Activated naive CD4-positive, alpha-beta T cell treated with anti-CD3 and anti-CD28 coated beads, Interleukin-2, amount 50 U/mL, for 72 hours (primary cell): ENCODE measurements at places on chromosomes 16 and 17.

DNA sequence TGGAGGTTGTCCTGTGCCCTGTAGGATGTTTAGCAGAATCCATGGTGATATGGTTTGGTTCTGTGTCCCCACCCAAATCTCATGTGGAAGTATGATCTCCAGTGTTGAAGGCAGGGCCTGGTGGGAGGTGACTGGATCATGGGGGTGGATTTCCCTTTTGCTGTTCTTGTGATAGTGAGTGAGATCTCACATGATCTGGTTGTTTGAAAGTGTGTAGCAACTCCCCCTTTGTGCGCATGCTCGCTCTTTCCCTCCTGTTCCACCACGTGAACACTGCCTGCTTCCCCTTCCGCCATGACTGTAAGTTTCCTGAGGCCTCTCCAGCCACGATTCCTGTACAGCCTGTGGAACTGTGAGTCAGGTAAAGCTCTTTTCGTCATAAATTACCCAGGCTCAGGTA lies 61.9 kb downstream of the ARHGAP17 start:
- DNase-seq, result no peak

DNA sequence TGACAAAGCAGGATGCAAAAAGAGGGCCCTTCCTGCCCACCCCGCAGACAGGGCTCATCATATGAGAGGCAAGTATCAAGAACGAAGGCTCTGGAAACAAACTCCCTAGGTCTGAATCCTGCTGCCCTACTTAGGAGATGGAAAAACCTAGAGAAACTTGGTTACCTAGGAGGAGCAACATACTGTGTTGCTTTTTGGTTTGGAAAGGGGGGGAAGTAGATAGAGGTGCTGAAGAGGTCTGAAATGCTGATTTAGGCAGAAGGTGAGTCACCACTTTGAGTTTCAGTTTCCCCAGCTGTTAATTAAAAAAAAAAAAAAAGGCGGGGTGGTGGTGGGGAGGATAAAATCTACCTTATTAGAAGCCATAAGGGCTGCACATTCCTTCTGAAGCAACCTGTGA lies 1.5 kb downstream of the N4BP1 start:
- DNase-seq, result no peak

- no peak for DNase-seq
Measured at GRCh38 chr16:20744922-20745440, 3.4 kb upstream of the THUMPD1 start.

GRCh38 chr16:78448658-78449271 lies 349.3 kb downstream of the WWOX start:
- no peak for DNase-seq

- DNase-seq, result no peak
Measured at GRCh38 chr17:14143688-14144087, 74.4 kb downstream of the COX10 start.

DNA sequence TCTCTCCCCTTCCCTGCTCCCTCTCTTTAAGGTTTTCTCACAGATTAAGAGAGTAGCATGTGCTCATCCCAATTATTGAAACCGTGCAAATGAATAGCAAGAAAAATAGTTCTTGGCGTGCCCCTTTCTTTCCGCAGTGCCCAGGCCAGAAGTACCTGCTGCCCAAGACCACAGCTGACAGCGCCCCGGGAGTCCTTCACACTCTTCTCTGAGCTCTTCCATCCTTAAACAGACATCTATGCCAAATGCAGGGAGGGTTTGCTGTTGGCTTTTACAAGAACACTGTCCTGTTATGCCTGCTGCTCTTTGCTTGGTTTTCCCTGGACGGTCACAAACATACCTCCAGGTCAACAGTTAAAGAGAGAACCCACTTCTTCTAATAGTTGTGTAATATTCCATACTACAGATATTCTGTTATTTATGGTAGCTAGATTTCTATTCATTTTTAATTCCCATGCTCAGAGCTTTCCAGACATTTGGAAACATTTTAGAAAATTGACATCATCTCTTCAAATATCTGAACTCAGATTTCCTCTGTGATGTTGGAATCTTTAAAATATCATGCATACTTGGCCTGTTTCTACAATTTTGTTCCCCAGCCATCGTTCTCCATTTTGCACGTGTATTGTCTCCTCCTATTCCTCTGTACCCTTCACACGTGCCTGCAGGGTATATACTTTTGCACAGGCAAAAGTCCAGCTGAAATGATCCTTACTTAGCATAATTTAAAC lies 416.7 kb downstream of the WWOX start:
- no peak for DNase-seq

- DNase-seq, result no peak
Measured at GRCh38 chr16:84577034-84577803, 40.7 kb downstream of the COTL1 start.
